ENCODE measurements at places on chromosomes 4 and X. TPM values are rescaled to one million over a fixed set of nuclear protein-coding genes. Genes with fewer than 3 reads are reported as not detected.

ACSL1 gene
- total RNA-seq, result 1,106 TPM

DNA sequence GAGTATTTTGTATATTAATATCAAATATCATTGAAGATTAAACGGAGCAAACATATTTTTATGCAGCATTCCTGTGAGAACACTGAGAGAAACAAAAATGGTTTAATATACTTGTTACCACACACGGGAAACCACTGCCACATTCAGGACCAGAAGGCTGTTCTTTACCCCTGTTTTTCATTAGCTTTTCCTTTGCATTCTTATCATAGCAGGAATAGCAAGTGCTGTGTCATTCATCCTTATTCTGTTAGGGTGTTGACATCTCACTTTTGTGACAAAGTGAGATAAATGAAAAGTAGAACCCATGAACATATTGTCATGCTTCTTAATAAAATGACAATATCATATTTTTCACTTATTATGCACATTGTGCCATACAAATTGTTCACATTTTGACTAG is 212.4 kb upstream of the NDST4 start:
- no peak for DNase-seq

- no peak for DNase-seq
Observed at GRCh38 chr4:113383111-113383785, 333.8 kb downstream of the ANK2 start.

DNA sequence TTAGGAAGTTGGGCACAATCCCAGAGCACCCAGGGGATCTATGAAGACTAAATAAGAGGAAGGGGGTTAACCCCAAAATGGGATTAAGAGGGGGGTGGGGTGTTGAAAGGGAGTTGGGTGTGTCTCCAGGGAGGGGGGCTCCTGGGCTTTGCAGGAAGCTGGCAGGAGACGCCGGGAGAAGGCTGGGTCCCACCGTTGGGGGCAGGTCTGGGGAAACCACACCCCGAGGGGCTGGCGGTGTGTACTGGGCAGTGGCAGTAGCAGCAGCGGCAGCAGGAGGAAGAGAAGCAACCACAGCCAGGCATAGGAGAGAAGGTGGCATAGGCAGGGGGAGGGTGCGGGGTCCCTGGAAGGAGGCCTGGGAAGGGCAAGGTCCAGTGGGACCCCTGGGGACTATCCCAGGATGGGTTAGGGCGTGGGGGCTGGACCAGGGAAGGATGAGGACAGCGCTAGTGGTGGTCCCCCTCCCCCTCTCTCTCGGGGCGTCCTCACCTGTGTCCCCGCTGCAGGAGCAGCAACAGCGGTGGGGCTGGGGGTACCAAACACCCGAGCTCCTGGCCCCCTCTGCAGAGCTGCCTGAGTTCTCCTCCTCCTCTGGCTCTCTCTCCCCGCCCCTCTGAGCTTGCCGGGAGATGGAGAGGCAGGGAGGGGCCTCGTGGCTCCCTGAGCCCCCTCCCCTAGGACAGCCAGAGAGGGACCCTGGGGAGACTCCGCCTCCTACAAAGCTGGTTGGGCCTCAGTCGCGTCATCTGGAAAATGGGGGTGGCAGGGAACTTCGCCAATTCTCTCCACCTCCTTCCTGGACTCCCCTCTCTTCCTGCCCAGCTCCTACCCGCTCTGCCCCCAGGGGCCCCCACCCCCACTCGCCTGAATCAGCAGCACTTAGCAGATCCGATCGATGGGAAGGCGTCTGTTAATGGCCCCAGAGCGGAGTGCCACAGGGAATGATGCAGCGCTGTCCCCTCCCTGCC is at the start of gene KCND1:
Gene KCND1 (minus strand): TSS at position 596 of the 971 bp plus-strand sequence. CDS start 1,573 bp downstream, outside the sequence.
- peak; percentile 36 for DNase-seq

- no peak for DNase-seq
Observed at GRCh38 chr4:141730805-141731204, 94.4 kb downstream of the IL15 start.

GRCh38 chr4:180106997-180107396 is 2136.2 kb upstream of the TENM3 start:
- no peak for DNase-seq

- no peak for DNase-seq
Observed at GRCh38 chr4:43456383-43456782, 563.9 kb downstream of the GRXCR1 start.

DNA sequence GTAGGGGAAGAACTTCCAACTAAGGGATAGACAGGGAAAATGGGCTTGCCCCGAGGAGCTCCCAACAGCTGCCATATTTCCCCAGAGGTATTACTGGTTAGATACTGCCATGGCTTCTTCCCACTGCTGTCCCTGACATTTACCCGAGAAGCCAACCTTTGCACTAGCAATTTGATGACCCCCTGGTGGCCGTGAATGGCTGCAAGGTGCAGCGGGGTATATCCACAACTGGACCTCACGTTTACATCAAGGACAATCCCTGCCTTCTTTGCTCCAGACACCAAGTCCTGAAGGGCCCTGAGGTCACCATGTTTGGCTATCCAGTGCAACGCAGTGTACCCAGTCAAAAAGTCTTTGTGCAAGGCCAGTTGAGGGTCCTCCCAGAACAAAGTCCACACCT is 2.3 kb downstream of the SOWAHB start:
- DNase-seq, result no peak

DNA sequence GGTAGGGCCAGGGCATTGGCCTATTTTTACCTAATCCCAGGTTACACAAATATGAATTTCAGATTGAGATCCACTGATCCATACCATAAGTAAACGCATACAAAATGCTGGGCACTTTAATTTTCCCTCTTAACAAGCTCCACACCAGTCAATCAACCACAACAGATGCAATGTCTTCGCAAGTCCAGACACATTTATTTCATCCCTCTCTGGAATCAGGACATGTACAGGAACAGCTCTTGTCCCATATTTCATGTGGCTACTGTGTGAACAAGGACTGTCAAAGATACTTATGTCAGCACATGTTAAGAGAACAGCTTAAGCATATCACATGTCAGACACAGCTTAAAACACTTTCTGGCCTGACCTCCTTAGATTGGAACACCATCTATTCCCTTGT is 145.9 kb downstream of the PPP3CA start:
- DNase-seq, result no peak

DNA sequence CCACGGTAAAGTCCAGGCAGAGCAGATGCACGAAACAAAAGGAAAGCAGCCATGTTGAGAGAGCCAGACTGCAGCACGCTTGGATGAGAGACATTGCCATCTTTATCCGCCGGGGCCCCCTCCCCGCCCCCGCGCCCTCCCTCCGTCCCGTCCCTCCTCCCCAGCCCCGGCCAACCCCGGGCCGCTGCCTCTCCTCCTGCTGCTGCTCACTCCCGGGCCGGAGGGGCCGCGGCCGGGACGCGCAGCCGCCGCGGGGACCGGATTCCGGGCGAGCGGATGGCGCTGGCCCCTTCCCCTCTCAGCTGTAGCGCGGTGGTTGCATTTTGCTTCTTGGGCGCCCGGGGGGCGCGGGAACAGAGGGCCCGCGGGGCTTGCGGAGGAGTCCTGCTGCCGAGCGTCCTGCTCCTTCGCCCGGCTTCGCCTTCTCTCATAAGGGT is 542 bp downstream of the RNF150 start:
- no peak for DNase-seq

DNA sequence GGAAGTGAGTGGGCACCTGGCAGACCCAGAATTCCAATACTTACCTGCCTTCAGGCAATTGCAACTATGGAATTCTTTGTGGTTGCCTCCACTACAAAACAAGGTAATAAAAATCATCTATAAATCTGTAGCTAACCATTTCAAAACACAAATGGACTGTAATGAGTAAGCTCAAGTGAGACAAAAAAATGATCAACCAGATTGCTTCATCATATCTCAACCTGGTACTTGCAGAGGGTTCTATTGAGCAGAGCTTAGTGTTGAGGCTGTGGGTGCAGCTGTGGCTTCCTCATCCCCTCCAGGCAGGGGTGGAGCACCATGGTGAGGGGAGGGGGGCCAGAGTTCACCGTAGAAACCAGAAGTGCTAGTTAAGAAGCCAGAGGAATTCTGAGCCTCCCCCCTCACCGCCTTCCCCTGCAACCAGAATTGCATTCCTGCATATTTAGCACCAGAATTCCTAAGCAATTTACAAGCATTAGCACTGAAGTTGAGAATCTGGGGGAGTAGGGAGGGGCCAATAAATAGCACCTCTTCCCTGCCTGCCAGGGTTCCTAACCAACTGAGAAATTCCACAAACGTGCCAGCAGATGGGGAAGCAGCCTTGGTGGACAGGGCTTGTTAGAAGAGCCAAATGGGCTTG is 11.5 kb downstream of the CTAG1A start:
- DNase-seq, result no peak

- no peak for DNase-seq
Observed at GRCh38 chr4:138692411-138692810, 323.2 kb upstream of the NOCT start.

GRCh38 chr4:180060159-180060889 is 2182.9 kb upstream of the TENM3 start:
- no peak for DNase-seq

NOX1 gene
- not detected for total RNA-seq

GRCh38 chrX:30577362-30577991 is at the start of gene TASL:
TSS of gene TASL (minus strand) at chrX:30577766. CDS start at chrX:30560355, 17,411 bp downstream.
- no peak for DNase-seq

GRCh38 chr4:115660465-115660864 is 547.0 kb upstream of the NDST4 start:
- DNase-seq, result no peak

DNA sequence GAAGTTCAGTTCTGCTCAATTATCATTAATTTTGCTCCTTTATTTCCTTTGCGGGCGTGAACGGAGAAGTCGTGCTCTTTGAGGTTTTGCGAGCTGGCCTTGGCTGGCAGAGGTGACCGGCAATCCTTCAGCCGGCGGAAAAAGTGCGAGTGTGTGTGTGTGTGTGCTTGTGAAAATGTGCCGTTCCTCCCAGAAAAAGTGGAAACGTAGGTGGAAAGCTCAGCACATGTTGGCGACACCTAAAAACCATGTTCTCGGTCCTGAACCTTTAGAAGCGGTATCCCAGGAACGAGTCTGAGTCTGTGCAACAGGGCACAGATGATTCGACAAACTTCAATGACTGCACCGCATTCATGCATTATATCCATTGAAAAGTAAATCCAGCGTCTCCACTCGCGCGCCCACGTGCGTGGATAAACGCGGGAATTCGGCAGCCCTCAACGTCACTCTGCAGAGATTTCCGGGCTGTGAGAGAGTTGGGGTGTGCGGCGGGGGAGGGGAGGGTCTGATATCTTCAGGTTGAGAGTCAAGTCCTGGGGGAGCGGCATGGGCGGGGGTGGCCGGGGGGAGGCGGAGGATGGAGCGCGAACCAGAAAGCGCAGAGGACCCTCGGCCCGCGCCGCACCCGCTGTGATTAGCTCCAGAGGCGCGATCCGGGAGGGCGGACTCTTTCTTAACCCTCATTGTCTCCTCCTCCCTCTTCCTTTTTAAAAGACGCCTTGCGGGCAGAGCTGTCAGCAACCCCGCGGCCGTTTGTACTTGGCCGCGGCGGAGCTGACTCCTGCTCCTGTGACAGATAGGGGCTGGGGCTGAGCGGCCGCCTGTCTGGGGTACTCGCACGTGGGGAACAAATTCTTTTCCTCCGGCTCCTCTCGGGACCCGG is at the start of gene SHISA3:
Gene SHISA3 (plus strand): TSS at position 737 of the 883 bp plus-strand sequence. CDS start 569 bp downstream, outside the sequence.
- peak; percentile 52 for DNase-seq

- no peak for DNase-seq
Observed at GRCh38 chr4:83408908-83409307, 46.7 kb downstream of the HELQ start.

- no peak for DNase-seq
Observed at GRCh38 chr4:127505203-127505602, 127.6 kb upstream of the INTU start.

S100P gene
- total RNA-seq, result not detected

DNA sequence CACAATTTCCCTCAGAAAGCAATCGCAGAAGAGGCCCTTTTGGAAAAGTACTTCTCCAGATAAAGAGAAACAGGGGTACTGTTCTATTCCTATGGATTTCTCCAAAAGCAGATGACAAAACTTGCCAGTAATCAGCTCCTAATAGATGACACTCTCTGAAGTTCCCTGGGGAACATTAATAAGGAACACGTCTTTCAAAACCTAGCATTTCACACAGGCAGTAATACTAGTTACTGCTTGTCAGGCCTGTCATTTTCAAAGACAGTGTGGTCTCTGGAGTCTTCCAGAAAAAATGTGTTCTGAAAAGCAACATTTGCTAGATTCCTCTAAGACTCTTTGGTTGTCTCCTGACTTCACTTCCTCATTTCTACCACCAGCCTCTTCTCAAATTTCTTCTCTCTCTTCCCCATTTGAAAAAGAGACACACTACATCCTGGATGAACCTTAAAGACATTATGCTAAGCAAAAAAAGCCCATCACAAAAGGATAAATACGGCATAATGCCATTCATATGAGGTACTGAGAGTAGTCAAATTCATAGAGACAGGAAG is 47.3 kb downstream of the CHRDL1 start:
- DNase-seq, result no peak

DNA sequence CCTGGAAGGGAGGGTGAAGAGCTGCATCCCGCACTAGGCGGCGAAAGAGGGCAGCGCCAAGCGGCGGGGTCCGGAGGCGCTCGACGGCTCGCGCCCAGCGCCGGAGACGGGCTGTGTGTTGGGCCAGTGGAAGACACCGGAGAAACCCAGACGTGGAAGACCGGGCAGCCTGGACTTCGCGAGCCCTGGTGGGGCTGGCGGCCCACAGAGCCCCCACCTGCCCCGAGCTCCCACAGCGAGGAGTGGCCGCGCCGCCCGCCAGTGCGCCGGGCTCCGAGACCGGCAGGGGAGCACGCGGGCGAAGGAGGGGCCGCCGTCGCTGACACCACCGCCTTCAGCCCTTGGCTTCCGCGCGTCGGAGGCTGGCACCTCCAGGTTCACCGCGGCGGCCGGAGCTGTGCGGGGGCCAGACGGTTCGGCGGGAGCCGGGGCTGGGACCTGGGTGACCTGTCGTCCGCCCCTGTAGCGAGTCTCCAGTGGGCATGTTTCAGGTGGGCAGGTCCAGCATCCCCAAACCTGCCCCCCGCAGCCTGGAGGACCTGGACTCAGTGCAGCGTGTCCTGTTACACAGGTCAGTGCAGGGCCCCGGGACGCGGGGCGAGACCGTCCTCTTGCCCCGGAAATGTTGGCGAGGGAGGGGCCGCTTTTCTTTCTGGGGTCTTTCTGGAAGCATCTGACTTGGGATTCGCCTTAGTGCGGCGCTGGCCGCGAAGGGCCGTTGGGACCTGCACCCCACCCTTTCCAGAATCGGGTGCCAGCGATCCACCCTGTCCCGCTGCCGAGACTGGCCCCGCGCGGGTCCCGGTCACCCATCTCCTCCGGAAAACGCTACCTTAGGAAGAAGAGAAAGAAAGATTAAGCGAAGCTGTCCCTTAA is 9.6 kb upstream of the INTU start:
- peak; percentile 49 for DNase-seq

GRCh38 chr4:60562334-60562733 is 637.8 kb upstream of the ADGRL3 start:
- no peak for DNase-seq

DNA sequence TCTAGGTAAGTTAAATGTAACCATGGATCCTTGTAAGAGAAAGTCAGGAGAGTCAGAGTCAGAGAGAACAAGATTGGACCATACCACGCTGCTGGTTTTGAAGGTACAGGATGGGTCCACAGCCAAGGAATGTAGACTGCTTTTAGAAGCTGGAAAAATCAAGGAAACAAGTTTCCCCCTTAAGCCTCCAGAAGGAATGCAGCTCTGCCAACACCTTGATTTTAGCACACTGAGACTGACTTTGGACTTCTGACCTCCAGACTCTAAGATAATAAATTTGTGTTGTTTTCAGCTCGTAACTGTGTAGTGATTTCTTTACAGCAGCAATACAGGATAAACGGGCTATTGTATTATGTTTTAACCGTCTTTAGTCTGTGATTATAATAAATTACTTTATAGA is 108.0 kb upstream of the USP38 start:
- no peak for DNase-seq

- DNase-seq, result no peak
Observed at GRCh38 chr4:1253831-1254230, 4.9 kb upstream of the CTBP1 start.

Measured in psoas muscle (tissue), 8 donors.